ENCODE measurements at places on chromosomes 5 and 9.

DNA sequence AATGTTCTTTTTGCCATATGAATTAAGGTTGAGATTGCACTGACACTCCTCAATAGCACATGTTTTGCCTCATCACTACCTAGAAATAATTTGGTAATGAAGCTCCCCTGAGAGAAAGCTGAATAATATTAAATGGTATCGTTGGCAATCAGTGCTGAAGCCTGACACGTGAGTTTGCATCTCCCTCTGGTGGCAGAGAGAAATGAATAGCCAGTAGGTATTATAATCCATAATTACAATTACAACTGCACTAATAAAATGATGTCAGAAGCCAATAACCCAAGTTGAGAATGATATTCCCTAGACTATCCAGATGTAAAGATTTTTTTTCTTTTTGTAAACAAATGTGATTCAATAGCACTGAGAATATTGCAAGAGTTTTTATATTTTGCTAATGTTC is 700.3 kb downstream of the PTPRD start:
- no peak for DNase-seq

- DNase-seq = no peak
These were observed 98.9 kb downstream of the CFAP95 start for GRCh38 chr9:69919461-69920061.

- no peak for DNase-seq
These were observed 76.2 kb upstream of the TMED7 start for GRCh38 chr5:115702025-115702424.

GRCh38 chr9:36132086-36132485 is 4.4 kb upstream of the GLIPR2 start:
- no peak for DNase-seq

- no peak for DNase-seq
These were observed 74.5 kb upstream of the PALM2AKAP2 start for GRCh38 chr9:109705515-109705914.

DNA sequence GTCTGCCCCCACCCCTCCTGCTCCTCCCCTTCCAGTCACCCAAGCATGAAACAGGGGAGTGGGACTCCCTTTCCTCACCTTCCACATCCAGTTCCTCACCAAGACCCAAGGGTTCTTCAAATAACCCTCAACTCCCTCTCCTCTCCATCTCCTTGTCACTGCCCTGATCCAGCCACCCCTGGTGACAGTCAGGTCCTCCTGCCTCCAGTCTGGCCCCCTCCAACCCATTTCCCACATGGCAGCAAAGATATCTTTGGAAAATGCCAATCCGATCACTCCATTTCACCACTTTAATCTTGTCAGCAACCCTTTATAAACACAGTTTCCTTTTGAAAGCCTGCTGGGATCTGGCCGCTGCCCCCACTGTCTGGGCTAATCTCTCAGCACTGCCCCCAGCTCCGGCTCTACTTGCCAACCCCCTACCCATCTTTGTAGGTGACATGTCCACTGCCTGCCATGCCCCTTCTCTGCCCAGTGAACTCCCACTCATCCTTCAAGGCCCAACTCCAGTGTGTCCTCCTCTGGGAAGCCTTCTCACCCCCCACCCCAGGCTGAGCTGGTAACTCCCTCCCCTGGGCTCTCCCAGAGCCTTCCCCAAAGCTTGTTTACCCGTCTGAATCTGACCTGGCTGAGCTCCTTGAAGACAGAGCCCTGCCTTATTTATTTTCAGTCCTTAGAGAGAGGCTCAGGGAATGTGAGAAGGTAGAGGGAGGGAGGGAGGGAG is 781 bp upstream of the MYOZ3 start:
- no peak for DNase-seq
